HFFc6 (cell line): ENCODE measurements at places on chromosomes 11 and 22. TPM values are rescaled to one million over a fixed set of nuclear protein-coding genes. Genes with fewer than 3 reads are reported as not detected.

DNA sequence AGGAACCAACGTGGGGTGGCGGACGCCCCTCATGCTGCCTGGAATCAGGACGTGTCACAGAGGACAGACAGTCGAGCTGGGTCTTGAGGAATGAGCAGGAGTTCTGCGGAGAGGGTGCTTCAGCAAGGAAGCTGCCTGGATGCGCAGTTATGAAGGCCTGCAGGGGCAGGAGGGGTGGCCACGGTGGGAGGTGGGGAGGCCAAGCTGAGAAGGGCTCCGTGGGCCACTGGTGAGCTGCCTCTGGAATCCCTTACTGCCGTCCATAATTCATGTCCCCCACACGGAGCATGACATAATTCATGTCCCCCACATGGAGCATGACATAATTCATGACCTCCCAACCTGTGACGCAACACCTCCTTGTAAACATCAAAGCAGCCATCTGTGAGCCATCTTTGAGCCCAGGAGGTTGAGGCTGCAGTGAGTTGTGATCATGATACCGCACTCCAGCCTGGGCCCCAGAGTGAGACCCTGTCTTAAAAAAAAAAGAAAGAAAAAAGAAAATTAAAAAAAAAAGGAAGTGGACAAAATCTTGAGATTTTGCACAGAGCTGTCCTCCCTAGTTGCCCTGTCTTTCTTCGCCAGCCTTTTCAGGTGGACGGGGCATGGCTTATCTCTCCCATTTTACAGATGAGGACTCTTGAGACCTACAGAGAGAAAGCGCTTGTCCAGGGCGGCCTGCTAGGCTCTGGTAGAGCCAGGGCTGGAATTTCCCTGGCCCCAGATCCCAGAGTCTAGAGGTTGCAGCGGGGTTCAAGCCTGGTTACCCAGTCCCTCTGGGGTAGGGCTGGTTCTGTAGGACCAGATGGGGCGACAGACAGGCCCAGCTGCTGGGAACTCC lies 24.3 kb upstream of the PICK1 start:
- DNase-seq, result peak; percentile 57

GRCh38 chr11:99634581-99634980 lies 613.8 kb downstream of the CNTN5 start:
- DNase-seq, result no peak

- no peak for DNase-seq
Observed at GRCh38 chr11:4647766-4648165, 4.0 kb downstream of the OR51E1 start.

DNA sequence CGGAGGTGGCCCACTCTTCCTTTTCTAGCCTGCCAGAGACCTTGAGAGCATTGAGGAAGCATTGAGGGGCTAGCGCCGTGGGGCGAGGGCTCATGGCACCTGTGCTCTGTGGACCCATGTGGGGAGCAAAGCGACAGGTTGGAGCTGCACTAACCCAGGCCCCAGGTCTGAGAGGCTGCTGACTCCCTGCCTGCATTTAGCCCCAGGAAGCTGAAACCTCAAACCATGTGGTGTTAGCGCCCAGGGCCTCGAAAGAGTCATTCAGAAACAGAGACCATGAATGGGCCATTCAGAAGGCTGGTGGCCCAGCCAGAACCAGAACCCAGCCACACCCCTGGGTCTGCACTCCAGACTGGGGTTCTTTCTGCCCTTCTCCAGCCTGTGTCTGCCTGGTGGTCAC lies 88.6 kb downstream of the BCR start:
- DNase-seq, result no peak

DNA sequence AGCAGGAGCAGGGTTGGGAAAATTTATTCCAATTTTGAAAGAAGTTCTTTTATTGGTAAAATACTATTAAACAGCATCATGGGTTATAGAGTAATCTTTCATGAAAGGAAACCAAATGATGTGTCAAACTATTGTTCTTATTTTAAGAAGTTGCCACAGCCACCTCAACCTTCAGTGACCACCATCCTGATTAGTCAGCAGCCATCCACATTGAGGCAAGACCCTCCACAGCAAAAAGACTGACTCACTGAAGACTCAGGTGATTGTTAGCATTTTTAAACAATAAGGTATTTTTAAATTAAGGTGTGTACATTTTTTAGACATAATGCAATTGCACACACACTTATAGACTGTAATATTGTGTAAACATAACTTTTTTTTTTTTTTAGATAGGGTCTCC lies 3.7 kb upstream of the HEPHL1 start:
- DNase-seq, result no peak

DNA sequence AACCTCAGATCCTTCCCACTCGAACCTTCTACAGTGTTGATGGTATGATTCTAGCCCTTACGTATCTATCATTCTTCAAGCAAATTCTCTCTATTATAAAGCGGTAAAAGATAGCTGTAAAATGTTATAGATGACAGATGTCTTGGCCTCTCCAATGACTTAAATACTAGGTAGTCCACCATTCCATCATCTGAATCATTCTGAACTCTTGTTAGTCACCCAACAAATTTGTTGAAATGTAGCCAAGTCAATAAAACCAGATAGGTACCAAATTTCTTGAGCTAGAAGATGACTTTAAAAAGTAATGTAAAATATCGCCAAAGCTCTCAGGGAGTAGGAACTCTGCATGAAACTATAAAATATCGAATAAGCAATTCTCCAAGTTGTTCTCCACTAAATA lies 32.6 kb upstream of the PICALM start:
- DNase-seq, result peak; percentile 45

- no peak for DNase-seq
Observed at GRCh38 chr11:114284021-114284420, 12.2 kb upstream of the NNMT start.

GRCh38 chr11:29801561-29801960 lies 215.3 kb downstream of the KCNA4 start:
- no peak for DNase-seq

- no peak for DNase-seq
Observed at GRCh38 chr11:14953904-14954303, 18.2 kb downstream of the CALCA start.

DNA sequence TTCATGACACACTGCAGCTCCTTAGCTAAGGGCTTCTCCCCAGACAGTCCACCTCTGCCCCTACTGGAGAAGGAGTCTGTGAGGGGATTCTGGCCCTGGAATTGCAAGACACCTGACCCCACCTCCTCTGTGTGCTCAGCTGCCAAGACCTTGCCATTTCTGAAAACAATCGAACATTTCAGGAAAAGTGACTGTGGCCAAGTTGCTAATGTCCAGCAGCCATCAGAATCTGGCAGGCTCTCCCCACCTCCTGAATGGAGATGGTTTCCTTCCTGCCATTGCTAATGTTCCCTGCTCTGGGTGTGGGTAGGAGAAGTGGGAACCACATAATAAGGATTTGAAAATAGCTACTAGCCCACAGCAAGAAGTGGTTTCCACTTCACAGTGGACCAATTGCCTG lies 127.2 kb upstream of the ALX4 start:
- DNase-seq, result no peak

DNA sequence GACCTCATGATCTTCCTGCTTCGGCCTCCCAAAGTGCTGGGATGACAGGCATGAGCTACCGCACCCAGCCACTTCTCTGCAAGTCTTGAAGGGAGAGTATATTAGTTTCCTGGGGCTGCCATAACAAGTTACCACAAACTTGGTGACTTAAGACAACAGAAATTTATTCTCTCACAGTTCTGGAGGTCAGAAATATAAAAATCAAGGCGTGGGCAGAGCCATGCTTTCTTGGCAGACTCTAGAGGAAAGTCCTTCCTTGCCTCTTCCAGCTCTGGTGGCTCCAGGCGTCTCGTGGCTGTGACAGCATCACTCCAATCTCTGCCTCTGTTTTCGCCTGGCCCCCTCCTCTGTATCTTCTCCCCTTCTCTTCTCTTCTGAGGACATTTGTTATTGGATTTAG lies 110.2 kb upstream of the NAV2 start:
- peak; percentile 4 for DNase-seq

DNA sequence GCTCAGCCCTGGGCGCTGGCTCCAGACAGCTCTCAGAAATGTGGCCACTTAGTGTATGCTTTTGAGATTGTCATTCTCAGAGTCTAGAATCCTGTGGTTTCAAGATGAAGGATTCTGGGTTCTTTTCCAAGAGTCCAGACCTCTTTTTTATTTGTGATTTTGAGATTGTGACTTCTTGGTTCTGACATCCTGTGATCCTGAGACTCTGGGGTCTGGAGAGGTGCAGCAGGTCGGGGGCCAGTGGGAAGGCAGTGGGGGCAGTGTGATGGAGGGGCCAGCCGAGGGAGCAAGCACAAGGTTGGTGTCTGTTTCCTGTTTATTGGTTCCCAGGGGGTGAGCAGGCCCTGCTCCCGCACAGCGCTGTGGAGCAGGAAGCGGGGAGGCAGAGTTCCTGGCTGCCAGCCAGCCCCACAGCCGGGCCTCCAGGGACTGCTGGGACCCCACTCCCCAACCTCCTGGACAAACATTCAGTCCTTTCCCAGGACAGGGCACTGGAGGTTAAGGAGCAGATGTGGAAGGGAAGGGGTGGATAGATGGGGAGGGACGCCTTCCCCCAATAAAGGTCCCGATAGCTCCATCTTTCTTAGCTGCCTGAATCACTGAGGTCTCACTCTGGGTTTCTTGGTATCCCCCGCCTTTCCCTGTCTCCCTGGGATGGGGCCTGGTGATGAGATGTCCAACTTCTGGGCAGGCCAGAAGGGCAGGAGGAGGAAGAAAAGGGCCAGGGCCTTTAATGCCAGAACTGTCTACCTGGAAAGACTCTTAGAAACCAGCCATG lies 13.7 kb downstream of the ARHGEF17 start:
- peak; percentile 67 for DNase-seq

- no peak for DNase-seq
Observed at GRCh38 chr11:18615628-18616392, 16.2 kb downstream of the MISFA start.

GRCh38 chr11:124892750-124893454 lies 4.8 kb downstream of the ROBO4 start:
- no peak for DNase-seq

- DNase-seq, result no peak
Observed at GRCh38 chr22:35736166-35736565, 18.5 kb downstream of the APOL5 start.

DNA sequence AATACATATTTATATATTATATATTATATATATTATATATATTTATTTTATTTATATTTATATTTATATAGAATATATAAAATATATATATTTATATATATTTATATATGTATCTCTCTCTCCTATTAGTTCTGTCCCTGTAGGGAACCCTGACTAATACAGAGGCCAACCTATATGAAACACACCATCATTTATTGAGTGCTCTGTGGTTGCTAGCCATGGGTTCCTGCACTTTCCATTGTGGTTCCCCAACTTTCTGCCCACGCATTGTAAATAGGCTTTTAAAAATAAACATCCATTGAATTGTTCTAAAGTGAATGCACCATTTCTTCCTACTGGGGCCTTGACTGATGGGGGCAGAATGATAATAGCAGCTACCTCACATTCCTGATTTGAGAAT lies 93.8 kb upstream of the SESN3 start:
- no peak for DNase-seq

DNA sequence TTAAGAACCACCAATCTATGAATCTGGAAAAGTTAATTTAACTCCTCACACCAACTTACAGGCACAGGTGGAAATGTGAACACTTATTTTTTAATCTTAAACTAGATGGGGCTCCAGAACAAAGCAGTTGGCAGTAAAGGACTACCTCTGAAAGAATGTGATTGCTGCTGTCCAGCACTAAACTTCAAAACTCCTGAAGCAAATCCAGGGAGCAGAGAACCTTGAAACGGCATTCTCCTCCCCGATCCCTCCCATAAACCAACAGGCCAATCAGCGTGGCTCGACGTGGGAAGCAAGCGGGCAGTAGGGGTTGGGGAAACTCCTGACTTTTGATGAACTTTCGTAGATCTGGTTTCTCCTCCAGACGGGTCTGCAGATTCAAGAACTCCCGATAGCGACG lies 5.0 kb downstream of the SNX19 start:
- no peak for DNase-seq

GRCh38 chr22:20807315-20807752 lies 33.4 kb downstream of the SERPIND1 start:
- peak; percentile 95 for DNase-seq

GRCh38 chr11:1130276-1131032 lies 27.3 kb upstream of the MUC5AC start:
- no peak for DNase-seq

The MS4A15 gene
- total RNA-seq, result not detected in 3 replicates

The KRTAP5-9 gene
- total RNA-seq, result not detected in 3 replicates

The VSIG10L2 gene
- total RNA-seq, result not detected in 3 replicates

The PDE3B gene
- total RNA-seq, result not detected in 3 replicates

The PKDREJ gene
- total RNA-seq, result not detected in 3 replicates

The KCNJ4 gene
- not detected in 2 replicates for total RNA-seq

The OR5A1 gene
- total RNA-seq, result not detected in 3 replicates

The PIWIL4 gene
- total RNA-seq, result 0.12 to 0.39 TPM in 2 of 3 replicates, not detected in the other

The DDX25 gene
- total RNA-seq, result not detected in 3 replicates
